ENCODE measurements at places on chromosomes 12 and 14. TPM values are rescaled to one million over a fixed set of nuclear protein-coding genes. Genes with fewer than 3 reads are reported as not detected.

DNA sequence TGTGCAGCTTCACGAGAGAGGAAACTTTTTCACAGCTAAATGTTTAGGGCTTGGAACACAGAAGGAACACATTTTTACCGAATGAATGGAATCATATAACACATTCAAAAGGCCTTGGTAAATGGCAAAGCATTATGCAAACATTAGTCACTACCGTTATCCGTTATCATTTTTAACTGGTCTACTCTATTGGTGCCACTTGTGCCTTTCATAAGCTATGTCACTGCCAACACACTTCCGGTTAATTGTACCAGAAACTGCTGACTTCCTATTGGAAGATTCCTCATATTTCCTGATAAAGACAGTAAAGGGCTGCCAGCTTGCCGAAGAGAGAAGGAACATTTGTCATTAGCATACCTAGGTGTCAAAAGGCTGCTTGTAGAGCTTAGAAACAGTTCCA lies 169.2 kb downstream of the APAF1 start:
- no peak for DNase-seq

DNA sequence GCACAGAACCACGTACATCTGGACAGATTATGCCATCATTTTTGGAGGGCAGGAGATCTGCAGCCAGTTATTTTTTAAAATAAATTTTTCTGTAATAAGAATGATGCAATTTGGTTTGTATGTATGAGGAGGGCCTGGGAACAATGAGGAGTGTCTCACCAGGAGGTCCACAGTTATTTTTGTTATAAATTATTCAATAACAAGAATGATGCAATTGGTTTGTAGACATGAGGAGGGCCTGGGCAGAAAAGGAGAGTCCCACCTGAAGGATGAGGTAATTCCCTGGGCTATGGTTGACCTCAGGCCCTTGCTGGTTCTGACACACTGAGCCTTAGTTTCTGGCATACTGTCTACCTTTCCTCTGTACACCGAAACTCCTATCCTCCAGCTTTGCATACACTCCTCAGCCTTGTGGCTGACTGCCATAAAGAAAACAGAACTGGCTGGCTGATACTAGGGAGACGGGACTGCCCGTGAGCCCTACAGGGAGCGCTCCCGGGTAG lies 9.0 kb upstream of the DCD start:
- peak; percentile 3 for DNase-seq

The MYF6 gene
- not detected for total RNA-seq

GRCh38 chr12:100197486-100197885 lies 3.1 kb upstream of the ACTR6 start:
- DNase-seq: peak; percentile 28

GRCh38 chr14:79658769-79659168 lies 552.5 kb downstream of the DIO2 start:
- no peak for DNase-seq

DNA sequence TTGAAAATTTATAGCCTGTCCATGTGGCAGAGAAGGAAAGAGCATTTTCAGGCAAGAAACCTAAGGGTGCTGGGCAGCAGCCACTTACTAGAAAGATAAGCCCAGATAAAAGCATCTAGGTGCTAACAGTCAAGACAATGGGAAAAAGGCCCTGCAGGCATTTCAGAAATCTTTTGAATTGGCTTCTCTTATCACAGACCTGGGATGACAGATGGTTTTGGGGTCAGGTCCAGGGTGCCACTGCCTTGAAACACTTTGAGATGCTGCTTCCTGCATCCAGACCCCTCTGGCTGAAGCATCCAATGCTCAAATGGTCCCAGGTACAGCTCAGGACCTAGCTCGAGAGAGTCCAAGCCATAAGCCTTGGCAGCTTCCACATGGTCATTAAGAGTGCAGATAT lies 466.5 kb downstream of the FSCB start:
- no peak for DNase-seq

The TRIAP1 gene
- total RNA-seq: 27.8 TPM

DNA sequence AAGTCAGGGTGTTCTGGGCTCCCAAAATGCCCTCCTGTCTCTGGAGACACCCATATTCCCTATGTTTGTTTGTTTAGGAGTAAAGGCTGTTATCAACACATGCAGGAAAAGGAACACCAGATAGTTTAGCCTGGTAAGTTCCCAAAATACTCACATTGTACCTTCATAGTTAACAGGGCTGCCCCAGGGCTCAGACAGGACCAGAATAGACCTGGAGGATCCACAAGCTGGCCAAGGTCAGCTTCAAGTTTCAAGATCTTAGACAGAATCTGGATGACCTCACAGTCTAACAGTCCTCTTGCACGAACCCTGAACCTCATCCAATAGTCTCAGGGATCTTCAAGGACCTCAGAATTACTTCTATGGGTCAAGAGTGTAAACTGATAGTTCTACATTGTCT lies 18.1 kb upstream of the HSP90B1 start:
- DNase-seq: no peak

DNA sequence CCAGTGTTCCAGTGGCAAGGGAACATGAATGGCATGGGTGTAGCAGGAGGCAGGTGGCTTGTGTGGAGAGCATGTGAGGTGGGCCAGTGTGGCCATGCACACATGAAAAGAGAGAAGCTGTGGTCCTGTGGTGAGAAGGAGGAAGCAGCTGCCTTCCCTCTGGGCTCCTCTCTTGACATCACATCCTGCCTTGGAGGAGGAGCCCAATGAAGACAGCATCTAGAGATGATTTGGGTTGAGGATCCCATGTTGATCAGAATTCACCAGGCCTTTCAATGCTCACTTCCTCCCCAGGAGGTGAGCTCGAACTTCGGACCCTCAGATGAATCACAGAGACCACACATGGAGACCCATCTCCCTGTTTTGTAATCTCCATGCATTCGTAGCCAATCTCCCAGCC lies 82.6 kb downstream of the LRRC74A start:
- DNase-seq: no peak

DNA sequence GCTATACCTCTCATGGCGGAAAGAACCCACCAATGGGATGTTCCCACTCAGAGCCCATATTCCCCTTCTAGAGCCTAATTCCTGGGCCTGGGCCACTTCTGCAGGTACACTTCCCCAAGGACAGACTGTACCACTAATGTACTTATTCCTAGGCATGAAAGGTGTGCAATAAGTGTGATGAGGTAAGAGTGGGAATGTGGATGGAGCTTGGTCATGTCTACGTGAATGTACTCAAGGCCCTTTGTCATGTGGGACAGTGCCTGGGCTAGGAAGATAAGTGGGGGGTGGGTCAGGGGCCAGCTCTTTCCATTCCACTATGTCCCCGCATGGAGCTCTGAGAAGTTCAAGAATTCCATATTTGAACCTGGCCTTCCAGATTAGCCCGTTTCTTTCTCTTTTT lies 63.4 kb upstream of the FUT8 start:
- DNase-seq: peak; percentile 22

GRCh38 chr12:93243689-93244513 lies 133.8 kb upstream of the NUDT4 start:
- peak; percentile 79 for DNase-seq

The OR11G2 gene
- not detected for total RNA-seq

The IPO8 gene
- 40.7 TPM for total RNA-seq

All from mammary epithelial cell (primary cell).